Cerebellar nuclear complex (tissue), 1 donor: ENCODE measurements at places on chromosomes 6 and 20.

- DNase-seq = no peak
Measured at GRCh38 chr6:7171119-7171518, 63.4 kb downstream of the RREB1 start.

DNA sequence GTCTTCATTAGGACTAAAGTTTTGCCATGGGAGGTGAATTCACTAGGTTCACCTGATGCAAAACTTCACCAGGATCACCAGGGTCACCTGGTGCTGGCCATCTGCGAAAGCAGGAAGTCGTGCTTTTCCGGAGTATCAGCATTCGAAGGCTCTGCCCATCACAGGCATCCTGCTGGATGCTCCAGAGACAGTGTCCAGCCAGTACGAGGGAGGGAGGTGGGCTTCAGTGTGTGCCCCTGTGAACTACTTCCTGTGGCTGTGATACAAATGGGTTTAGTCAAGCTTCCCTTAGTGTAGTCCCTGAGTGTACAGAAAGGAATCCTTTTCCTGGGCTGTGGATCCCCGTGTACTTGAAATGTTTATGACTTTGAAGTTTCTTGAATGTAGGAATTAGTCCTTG, 3.4 kb upstream of the RPS6KA2 start:
- DNase-seq = no peak

- DNase-seq = no peak
Measured at GRCh38 chr6:25035174-25035511, 99.4 kb upstream of the RIPOR2 start.

DNA sequence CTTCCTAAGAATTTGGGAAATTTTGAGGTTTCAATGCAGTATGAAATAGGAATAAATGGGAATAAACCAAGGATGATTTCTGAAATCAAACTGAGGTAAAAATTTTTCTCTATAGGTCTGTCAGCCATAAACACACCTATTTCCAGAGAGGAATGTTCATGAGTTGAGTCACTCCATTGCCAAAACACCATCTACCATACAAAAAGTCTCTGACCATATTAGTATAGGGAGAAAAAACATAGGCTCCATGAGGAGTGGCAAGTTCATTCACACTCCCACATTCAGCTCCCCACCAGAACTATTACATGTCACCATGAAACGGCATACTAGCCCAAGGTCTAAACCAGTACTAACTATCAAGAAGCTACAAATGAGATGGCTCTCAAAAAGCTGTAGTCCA, 9.6 kb downstream of the ZNF318 start:
- DNase-seq = no peak

DNA sequence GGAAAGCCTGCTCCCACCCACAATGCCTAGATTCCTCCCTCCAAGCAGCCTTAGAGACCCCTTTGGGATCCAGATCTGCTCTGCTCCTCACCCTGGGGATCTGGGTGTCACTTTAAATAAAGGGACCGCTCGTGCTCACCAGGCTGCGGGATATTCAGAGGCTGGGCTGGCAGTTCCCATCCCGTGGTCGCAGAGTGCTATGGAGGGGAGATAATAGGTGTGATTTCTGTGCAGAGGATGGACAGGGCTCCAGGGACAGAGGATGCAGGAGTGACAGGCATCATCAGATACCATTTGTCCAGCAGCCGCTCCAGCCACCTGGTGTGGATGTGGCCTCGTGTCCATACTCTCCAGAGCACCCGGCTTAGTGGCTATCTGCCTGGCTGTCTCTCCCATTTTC, 415.9 kb upstream of the SULF2 start:
- DNase-seq = no peak

GRCh38 chr6:52424513-52424912, 4.4 kb downstream of the EFHC1 start:
- DNase-seq = no peak

DNA sequence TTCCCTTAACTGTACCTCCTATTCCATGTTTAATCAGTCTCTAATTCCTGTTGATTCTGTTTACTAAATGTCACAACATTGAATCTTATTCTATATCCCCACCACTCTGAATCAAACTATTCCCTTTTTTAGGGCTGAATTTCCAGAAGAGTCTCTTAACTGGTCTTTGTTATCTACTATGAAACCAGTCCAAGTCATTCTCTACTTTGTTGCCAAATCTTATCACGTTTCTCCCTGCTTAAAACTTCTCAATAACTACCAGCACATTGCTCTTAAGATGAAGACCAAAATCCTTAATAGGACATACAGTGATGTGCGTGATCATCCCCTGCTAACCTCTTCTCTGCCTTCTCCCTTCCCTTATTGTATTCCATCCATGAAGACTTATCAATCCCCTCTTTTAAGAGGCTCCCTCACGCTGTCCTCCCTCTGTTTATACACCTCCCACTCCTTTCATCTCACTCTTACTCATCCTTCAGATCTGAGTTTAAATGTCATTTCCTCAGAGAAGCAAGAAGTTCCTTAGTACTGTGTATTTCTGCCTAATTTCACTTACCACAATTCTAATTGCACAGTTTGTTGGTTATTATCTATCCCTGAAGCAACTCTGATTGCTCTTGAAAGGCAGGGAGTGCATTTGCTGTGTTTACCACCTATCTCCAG, 143.0 kb upstream of the AHI1 start:
- DNase-seq = no peak
